ENCODE measurements at places on chromosomes 16 and 17. TPM values are rescaled to one million over a fixed set of nuclear protein-coding genes. Genes with fewer than 3 reads are reported as not detected.

The HS3ST4 gene
- 1.5 TPM for total RNA-seq

The KRT36 gene
- not detected for total RNA-seq

The OR1E1 gene
- not detected for total RNA-seq

The PRKCB gene
- 9.1 TPM for total RNA-seq

The HOXB3 gene
- total RNA-seq = 17.7 TPM

The RNF222 gene
- total RNA-seq = 2.5 TPM

- DNase-seq = no peak
Observed at GRCh38 chr16:87740441-87740840, 25.3 kb downstream of the KLHDC4 start.

- DNase-seq = no peak
Observed at GRCh38 chr17:40059729-40060475, 2.9 kb upstream of the THRA start.

DNA sequence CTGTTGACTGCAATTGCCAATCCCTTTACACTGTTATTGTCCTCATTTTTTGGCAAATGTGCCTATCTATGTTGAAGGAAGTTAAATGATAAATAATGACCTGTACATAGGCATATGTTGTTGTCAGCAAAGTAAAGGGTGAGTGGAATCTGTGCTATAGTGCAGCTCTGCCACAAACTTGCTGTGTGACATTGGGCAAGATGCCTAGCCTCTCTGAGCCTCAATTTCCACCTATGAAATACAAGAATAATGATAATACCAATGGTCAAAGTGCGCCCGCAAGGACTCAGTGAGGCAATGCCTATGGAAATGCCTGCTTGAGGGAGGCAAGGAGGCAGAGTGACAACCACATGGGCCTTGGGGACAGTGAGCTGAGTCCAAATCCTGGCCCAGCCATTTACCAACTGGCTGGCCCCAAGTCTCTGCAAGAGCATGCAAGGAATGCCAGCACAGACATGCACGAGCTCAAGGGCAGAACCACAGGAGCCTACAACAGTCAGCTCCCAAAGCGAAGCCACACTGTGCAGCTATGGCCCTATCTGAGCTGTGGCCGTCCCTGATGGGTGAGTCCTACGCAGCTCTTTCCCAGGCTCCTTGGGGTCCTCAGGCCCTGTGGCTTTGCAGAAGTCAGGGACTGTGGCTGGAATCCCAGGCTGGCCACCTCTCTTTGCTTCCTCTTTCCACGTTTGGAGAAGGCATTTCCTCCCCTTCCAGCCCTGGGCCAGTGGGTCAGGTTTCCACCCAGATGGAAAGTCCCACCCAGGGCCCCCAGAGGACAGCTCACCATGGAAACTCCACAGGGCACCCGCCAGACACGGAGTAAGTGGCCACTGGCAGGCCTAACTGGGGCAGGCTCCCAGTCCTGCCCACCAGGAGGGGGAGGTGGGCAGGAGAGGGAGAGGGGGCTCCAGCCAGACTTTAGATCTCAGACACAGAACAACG is 82.1 kb downstream of the ZNF423 start:
- no peak for DNase-seq

- DNase-seq = no peak
Observed at GRCh38 chr17:42101513-42102292, 3.4 kb upstream of the ZNF385C start.

DNA sequence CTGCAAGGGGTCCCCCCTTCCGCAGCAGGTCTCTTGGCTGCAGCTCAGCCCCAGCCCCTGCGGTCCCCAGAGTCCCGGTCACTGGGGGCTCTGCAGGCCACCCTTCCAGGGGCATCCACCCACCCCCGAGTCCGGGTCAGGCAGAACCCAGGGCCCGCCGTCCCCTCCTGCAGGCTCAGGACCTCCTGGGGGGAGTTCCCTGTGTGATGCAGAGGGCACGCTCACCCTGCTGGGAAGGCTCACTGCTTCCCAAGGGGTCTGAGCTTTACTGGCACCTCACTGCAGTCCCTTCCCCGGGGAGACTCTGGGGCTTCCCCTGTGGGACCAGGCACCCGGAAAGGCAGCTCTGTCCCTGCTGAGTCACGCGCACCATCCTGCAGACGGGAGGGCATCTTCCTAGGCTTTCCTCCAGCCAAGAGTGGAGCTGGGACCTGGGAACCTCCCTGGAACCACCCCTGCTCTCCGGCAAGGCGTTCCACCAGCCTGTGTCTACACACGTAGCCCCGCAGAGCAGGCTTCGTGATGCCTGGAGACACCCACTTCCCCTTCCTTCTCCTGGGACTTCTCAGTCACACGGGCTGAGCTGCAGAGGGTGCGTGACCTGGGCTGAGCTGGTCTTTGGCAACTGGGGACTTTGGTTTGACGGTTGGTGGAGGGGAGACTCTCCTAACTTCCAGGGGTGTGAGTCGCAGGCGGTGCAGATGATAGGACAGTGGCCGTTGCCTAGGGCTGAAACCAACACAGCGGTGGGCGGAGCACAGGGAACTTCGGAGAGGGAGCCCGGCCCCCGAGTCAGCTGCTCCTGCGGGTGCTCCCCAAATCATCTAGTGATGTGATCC is 23.4 kb downstream of the SLC25A10 start:
- no peak for DNase-seq

DNA sequence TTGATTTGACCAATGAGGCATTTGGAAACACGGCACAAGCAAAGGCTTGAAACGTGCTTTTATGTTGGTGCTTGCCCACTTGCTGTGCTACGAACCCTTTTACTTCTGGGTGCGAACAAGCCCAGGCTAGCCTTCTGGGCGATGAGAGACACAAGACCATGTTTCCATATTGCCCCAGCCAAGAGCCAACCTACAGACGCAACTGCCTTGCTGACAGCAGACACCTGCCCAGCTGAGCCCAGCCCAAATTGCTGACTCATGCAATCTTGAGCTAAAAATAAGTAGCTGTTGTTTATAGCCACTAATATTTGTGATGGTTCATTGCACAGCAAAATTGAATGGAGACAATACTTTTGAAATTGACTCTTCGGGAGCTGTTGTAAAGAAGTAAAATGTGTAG is 464.5 kb downstream of the WWOX start:
- no peak for DNase-seq

DNA sequence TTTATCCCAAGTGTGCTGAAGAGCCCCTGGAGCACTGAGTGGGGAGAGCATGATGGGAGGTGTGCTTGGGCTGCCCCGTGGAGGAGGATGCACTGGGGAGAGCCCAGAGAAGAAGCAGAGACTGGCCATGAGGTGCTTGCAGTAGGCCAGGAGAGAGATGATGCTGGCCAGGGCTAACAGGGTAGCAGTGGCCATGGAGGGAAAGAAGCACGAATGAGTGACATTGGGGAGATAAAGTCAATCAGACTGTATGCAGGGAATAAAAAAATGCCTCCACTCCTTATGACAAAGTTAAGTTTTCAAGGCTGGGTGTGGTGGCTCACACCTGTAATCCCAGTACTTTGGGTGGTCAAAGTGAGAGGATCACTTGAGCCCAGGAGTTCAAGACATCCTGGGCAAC is 5.4 kb upstream of the TMEM220 start:
- DNase-seq = peak; percentile 75

DNA sequence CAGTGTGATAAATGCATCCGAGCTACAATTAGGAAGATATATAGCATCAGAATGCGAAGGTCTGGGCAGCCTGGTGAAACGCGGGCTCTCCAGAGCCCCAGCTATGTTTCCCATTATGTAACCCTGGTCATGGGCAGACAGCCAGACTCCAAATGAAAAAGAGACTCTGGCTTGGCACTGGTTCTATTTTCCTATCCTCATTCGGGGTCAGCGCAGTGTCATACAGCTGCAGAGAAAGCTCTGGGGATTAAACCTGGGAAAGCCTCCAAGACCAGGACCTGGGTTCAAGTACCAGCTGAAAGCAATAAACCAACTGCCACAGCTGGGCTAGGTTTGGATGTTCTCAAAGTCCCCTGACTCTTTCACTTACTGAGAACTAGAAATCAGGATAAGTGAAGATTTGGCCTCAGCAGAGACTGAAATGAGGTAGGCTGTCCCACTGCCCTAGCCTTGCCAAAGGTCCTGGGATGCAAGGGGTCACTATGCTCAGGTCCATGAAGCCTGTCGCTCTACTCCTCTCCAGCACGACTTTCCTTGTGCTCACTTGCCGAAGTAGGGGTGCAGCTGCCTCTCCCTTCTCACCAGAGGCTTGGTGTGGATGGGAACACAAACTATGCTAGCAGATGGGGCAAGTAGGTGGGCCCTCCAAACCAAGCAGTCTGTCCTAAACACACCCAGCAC is 123.8 kb downstream of the SMG6 start:
- DNase-seq = no peak

DNA sequence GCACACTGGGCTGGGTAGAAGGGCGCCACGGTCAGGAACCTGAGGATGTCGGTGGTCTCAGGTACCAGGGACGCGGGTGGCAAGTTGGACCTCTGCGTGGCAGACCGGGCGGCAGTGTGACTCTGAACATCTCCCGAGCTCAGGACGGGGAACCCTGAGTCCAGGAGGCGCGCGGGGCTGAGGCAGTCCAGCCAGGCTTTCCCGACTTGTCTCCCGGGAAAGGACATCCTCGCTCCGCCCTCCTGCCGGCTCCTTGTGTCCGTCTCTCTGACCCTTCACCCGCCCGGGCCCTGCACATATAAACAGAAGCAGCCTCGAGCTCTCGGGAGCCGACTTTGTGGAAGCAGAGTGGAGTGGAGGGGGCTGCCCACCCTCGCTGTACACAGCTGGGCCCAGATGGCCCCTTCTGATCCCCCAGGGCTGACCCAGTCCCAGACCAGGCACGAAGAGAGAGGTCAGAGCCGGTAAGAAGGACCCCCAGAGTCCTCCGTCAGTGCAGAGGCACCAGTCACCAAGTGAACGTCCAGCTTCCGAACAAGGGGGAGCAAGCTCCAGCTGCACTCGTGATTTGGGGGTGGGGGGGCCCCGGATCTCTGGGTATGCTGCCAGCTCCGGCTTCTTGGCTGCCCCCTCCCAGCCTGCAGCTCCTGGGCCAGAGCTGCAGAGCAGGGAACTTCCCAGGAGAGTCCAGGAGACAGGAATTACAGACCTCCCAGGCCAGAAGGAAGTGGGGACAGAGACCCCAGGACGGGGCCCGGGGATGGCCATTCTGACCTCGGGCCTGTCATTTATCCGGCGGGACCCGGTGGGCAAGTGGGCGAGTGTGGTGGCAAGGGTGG is 8.5 kb upstream of the P2RX1 start:
- DNase-seq = no peak

DNA sequence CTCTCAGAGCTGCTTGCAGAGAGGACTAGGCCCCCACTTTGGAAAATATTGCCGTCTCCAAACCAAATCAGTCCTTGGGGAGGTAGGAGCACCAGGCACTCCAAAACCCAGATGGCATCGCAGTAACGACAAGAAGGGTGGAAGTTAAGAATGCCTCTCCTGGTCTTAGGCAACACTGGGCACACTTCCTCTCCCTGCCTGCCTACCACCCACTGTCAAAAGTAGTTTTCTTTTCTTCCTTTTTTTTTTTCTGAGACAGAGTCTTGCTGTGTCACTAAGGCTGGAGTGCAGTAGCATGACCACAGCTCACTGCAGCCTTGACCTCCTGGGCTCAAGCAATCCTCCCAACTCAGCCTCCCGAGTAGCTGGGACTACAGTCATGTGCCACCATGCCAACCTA is 47.2 kb downstream of the SRL start:
- no peak for DNase-seq

- DNase-seq = no peak
Observed at GRCh38 chr16:89409161-89409711, 81.1 kb downstream of the ANKRD11 start.

- DNase-seq = no peak
Observed at GRCh38 chr17:43453331-43453812, 30.4 kb upstream of the DHX8 start.

GRCh38 chr17:17565471-17566339 is 25.8 kb downstream of the PEMT start:
- no peak for DNase-seq

DNA sequence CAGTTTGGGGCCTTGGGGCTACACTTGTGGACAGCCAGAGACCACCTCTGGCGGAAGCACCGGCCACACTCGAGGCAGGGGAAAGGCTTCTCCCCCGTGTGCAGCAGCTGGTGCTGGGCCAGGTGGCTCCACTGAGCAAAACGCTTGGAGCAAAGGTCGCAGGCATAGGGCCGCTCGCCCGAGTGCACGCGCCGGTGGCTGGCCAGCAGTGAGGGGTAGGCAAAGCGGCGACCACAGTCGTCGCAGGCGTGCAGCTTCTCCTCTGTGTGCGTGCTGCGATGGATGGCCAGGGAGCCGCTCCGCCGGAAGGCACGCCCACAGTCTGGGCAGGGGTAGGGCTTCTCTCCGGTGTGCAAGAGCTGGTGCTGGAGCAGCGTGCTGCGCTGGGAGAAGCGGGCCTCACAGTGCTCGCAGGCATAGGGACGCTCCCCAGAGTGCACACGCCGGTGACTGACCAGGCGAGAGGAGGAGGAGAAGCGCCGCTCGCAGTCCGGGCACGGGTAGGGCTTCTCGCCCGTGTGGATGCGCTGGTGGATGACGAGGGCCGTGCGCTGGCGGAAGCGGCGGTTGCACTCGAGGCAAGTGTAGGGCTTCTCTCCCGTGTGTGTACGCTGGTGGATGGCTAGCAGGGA is 5.8 kb downstream of the ZNF689 start:
- DNase-seq = no peak

- DNase-seq = no peak
Observed at GRCh38 chr17:58313815-58314705, 14.5 kb downstream of the TSPOAP1 start.
